ENCODE measurements at places on chromosomes 1 and 21.

GRCh38 chr1:4221107-4221506, 321.0 kb upstream of the C1orf174 start:
- no peak for DNase-seq

DNA sequence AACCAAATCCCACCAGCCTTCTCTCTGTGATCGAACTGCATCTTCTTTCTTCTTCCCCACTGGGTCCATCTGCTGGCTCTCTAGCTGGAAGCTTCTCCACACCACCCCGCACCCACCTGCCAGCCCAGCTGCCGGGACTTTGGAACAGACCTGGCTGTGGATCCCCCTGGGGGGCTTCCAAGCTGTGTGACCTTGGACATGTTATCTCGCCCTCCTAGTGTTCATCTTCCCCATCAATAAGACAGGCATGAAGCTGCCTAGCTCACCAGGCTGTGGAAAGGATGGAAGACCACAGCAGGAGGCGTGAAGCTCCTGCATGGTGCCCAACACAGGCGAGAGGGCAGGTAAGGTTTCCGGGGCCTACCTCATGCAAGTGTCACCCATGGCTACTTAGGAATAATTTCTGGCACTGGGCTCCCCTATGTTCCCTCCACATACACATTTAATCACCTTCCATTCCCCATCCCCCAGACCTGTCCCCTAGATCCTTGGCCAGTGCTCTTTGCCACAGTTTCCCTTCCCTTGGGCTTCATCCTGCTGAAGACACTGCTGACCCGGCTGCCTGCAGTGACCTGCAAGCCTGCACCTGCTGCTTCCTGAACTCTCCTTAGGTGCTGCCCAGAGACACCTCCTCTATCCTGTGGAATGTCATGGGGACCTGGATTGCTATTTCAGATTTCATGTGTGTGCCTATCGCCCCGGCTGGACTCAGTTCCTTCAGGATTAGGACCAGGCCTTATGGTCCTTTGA, 13.2 kb upstream of the C2CD2 start:
- DNase-seq, result no peak

DNA sequence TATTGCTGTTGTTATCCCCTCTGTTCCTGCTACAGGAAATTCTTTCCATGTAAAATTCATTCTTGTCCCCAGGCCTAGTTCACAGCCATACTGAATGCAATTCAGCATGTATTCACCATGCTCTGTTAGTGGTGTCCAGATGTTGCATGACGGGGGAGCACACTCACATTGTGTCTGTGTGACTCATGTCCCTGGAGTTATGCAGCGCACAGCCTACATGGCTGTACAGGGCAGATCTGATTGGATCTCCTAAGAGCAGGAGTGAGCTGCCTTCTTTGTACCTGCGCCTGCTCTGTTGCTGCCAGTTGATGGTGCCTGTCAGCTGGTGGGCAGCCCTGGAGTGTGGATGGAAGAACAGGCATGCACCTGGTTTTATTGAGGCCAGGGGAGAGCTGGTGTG, 17.6 kb downstream of the HTR6 start:
- no peak for DNase-seq

GRCh38 chr1:166140251-166140650, 26.6 kb downstream of the FAM78B start:
- no peak for DNase-seq

- no peak for DNase-seq
These were observed 14.8 kb downstream of the ATP1B1 start for GRCh38 chr1:169121146-169121923.

DNA sequence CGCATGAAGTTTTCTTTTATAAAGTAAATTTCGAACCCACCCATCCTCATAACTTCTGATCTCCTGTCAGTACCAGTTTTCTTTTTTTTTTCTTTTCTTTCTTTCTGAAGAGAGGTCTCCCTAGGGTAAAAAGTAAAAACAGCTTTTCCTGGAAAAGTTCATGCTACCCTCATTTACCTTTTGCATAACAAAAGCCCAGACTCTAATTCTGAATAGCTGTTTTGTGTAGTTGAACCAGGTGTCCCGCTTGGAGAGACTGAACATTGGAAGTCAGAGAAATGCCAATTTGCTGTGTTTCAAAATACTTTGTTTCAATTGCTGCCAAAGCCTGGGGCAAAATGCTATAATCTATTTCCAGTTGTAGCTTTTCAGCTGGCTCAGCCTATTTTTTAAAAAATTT, 113.7 kb upstream of the RUNX1 start:
- no peak for DNase-seq

All from NCI-H2107 (cell line).